Activated T-helper 2 cell treated with anti-CD3 and anti-CD28 coated beads, Interferon-gamma antibody, Interleukin-2, Interleukin-4, amounts not matched to agents 10 μg/mL and 5 μg/mL and 100 μg/mL, durations not matched to agents 14 hours and 24 hours and 36 hours (primary cell): ENCODE measurements at places on chromosomes 5 and 9. TPM values are rescaled to one million over a fixed set of nuclear protein-coding genes. Genes with fewer than 3 reads are reported as not detected.
A peak's percentile ranks its signal among the peaks of the same experiment; 100 is the strongest.

- H3K4me1 ChIP-seq, result no peaks in the 10 kb centered on the region
- no peaks in the 10 kb centered on the region for H3K36me3 ChIP-seq
These were observed 62.9 kb downstream of the IRX2 start for GRCh38 chr5:2688586-2688985.

NACC2 gene
- 5.4 and 5.5 TPM in 2 replicates for total RNA-seq

- H3K4me1 ChIP-seq, result peaks cover 2% of the 10 kb centered on the region
- H3K27ac ChIP-seq, result peak overlapping the region; percentile 17
- H3K4me3 ChIP-seq, result no peak overlapping the region
These were observed 4.1 kb downstream of the LHX2 start for GRCh38 chr9:124015661-124016131.

PCDHA9 gene
- total RNA-seq, result not detected in 2 replicates

- H3K27me3 ChIP-seq, result no peaks in the 10 kb centered on the region
- peaks cover 4% of the 10 kb centered on the region for H3K36me3 ChIP-seq
- H3K4me3 ChIP-seq, result no peak overlapping the region
- DNase-seq, result no peak
These were observed 31.2 kb upstream of the CDK5RAP2 start for GRCh38 chr9:120610975-120611689.

DNA sequence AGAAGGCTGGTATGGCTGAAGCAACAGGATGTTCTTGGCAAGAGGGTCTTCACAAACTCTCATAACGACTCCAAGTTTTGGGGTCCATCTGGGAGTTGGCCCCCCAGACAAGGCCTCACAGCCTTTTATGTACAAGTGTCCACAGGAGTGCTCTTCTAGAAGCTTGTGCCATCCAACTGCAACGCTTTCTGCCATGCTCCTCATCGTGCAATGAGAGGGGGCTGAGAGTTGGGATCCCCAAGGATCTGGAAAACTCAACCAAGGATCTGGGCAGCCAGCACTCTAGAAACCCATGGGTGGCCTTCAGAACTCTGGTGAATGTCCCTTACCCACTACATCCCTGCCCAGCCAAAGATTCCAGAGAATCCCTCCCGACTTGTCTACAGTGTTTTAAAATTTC lies 8.5 kb upstream of the AMBP start:
- no peak overlapping the region for H3K27ac ChIP-seq
- DNase-seq, result no peak
- H3K36me3 ChIP-seq, result no peaks in the 10 kb centered on the region
- no peak overlapping the region for H3K4me3 ChIP-seq

PCDHGA3 gene
- total RNA-seq, result 0.11 and 0.16 TPM in 2 replicates

- no peak overlapping the region for H3K4me3 ChIP-seq
- H3K27ac ChIP-seq, result no peak overlapping the region
- no peak for DNase-seq
- no peaks in the 10 kb centered on the region for H3K4me1 ChIP-seq
- no peaks in the 10 kb centered on the region for H3K36me3 ChIP-seq
These were observed 30.7 kb downstream of the C6 start for GRCh38 chr5:41182666-41183065.

DNA sequence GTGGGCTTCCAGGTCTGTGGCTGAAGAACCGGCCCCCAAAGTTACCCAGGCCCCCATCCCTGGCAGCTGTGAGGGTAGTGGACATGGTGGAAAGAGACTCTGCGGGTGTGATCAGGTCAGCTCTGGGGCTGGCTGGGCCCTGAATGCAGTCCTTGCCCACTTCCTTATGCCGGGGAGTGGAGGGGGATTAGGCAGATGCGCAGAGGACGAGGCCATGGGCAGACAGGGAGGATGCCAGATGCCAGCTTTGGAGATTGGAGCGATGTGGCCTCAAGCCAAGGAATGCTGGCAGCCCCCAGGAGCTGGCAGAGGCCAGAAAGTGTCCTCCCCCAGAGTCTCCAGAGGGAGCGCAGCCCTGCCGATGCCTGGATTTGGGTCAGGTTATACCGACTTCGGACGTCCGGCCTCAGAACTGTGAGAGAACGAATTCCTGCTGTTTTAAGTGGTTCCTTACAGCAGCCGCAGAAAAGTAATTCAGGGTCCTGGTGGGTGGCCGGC lies 69.8 kb downstream of the ADAMTS2 start:
- H3K36me3 ChIP-seq, result no peaks in the 10 kb centered on the region
- DNase-seq, result no peak
- no peaks in the 10 kb centered on the region for H3K4me1 ChIP-seq
- H3K27ac ChIP-seq, result no peak overlapping the region

DNA sequence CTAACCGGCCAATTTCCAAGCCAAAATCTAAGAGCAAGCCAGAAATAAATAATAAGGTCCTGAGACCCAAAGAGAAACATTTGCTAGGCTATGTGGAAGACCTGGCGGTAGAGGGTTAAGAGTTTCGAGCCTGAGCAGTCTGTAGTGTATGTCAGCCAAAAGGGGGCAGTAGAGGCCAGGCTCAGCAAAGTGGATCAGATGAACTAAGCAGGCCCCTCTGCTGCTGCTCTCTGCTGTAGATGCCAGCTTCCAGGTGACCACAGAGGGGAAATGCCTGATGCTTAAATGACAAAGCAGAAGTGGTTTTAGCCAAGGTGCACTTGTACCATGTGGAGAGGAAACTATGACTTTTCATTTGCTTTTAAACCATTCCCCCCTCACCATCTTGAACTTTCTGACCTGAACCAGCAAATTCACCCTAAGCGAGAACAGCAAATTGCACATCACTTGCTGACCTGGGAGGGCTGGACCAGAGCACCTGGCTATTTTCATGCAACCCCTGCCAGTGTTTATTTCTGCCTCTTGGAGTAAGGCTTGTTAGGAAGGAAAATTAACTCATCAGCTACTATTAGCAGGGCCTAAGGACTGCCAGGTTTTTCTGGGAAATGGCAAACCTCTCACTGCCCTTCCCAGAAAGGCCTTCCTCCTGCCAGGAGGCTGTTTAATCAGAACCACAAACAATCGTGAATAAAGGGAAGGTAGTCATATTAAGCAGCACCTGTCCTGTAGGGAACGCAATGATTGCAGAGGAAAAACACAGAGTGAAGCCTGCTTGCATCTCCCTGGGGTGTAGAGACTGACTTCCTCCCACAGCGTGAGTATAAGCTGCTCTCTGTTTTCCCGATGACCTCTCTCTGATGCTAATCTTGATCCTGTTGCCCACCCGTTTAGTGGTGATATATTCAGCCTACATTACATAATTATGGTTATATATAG lies 818.2 kb downstream of the TLR4 start:
- DNase-seq, result peak; percentile 8
- no peaks in the 10 kb centered on the region for H3K4me1 ChIP-seq
- no peaks in the 10 kb centered on the region for H3K36me3 ChIP-seq
- no peaks in the 10 kb centered on the region for H3K27me3 ChIP-seq
- H3K27ac ChIP-seq, result no peak overlapping the region
- H3K4me3 ChIP-seq, result no peak overlapping the region

PPP2R2B gene
- 0.34 TPM in 1 of 2 replicates, not detected in the other for total RNA-seq

DNA sequence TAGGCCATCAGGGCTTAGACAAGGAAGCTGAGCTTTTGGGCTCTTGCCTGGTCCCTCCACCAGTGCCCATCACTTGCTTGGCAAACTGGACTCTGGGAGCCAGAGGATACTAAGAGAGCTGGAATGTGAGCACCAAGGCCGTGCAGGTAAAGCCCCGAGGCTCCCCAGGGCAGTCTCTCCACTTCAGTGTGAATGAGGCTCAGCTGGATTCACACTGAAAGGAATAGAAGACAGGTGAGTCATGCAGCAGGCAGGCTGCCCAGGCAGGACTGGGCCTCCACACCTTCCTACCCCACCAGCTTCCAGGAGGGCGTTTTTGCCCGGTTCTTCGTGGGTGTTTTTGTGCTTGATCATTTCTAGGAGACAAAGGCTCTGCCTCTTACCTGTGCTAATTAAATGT lies 7.3 kb upstream of the CTSV start:
- DNase-seq, result no peak
- peaks cover 25% of the 10 kb centered on the region for H3K27me3 ChIP-seq
- H3K4me3 ChIP-seq, result no peak overlapping the region
- no peak overlapping the region for H3K27ac ChIP-seq
